ENCODE measurements at places on chromosomes 11 and 22.

DNA sequence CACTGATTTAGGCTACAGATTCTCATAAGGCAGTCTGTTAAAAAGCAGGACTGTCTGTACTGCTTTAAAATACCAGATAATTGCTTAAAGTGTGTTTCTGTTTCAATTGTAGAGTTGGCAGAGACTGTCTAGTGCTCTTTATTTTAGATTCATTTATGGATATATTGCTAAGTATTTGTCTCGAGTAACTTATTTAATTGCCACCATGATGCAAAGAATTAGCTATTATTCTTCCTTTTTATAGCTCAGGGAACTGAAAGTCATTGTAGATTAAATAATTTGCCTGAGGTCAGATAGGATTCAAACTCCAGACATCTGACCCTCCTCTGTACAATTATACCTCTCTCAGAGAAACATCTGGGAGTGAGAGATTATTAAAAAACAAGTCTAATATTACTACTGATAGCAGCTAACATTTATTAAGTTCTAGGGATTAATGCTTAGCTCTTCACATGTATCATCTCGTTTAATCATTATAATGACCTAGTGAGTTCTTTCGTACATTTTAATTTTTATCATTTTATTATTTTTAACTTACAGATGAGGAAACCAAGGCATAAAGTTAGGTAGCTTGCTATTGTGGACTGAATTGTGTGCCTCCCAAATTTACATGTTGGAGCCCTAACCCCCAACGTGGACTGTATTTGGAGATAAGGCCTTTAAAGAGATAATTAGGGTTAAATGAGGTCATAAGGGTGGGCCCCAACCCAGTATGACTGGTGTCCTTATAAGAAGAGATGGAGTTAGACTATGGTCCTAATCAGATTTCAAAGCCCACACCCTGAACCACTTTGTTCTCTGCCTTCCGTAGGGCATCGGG, 19.7 kb upstream of the RAG2 start:
- no peak for DNase-seq

DNA sequence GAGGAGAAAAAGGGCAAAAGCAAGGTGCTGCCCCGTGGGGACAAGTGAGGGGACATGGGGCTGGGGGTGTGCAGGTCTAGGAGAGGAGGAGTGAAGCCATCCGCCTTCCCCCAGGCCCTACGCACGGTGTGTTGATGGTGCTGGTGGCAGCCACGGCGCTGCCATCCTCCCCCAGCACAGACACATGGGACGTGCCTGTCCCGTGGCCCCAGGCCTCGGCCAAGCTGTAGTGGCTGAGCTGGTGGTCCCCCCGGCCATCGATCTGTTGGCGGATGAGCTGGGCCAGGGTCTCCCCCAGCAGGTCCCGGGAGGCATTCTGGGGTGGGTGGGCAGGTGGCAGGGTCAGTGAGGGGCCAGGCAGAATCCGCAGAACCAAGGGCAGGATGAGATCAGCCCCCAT, 18.9 kb downstream of the GGT5 start:
- no peak for DNase-seq

DNA sequence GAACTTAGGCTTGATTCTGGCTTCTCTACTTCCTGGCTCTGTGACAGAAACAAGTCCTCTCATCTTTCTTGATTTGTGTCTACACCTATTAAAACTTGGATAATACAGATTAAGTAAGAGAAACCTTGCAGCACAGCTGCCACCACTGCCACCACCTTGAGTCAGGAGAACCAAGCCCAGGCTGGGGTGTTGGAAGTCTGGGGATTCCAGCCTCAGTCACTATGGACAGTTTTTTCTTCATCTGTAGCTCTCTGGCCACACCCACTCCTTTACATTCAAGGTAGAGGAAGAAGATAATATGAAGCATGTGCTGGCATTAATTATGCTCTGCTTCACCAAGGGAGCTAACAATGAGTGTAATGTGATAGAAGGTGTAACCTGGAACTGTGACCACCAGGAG, 75.7 kb downstream of the RELT start:
- peak; percentile 18 for DNase-seq

GRCh38 chr11:12287009-12287373, 90.4 kb upstream of the PARVA start:
- no peak for DNase-seq

DNA sequence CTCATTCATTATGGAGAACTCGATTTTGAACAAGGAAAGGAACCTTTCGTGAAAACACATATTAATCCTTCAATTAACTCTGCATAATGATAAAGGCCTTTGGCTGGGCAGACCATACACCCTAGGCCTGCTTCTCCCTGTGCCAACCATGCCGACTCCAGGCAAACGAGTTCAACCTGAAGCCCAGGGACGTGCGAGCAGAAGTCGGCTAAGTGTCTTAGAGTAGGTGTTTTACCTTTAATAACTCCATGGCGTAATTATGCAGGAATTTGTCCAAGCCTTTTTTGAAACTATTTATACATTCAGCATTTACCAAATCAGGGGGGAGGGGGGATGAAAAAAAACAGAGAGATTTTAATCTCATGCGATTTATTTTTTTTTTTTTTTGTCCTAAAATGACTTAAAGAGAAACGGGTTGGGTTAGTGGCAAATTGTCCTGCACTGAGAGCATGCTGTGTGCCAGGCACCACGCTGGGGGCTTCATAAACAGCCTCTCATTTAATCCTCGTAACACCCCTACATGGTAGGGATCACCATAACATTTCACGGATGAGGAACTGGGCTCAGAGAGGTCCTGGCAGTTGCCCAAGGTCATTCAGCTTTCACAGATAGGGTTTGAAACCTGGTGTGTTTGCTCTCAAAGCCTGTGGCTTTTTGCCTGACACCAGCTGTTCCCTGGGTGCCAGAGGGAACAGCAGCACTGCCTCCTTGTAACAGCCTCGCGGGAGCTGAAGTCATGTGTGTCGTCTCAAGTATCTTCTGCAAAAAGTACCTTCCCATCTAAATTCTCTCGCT, 423.9 kb downstream of the MN1 start:
- DNase-seq, result peak; percentile 97

GRCh38 chr11:65713212-65713969, 1.3 kb downstream of the KAT5 start:
- DNase-seq, result no peak

- DNase-seq, result no peak
Observed at GRCh38 chr22:29253561-29254285, 14.1 kb downstream of the RHBDD3 start.

GRCh38 chr11:72446929-72447769, 12.8 kb upstream of the CLPB start:
- DNase-seq, result peak; percentile 72

GRCh38 chr11:8253566-8253965, 10.1 kb downstream of the LMO1 start:
- no peak for DNase-seq

DNA sequence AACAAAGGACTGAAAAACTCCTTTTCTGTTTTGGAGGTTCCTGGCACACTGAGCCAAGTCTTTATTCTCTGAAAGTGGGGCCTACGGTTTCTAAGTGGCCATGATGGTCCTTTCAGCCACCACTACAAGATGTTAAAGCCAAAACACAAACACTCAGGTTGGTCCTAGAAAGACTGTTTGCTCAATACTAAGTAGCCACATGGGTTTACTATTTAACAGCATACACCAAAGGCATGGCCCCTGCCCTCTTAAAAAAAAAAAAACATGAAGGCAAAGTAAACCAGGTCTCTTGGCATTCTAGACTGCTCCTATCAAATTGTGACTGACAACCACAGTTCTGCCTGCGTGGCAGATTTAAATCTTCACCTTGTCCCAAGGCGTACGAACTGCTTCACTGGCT, 123.6 kb upstream of the BID start:
- DNase-seq, result no peak

GRCh38 chr11:17159441-17159840, 48.3 kb downstream of the PIK3C2A start:
- DNase-seq, result no peak

DNA sequence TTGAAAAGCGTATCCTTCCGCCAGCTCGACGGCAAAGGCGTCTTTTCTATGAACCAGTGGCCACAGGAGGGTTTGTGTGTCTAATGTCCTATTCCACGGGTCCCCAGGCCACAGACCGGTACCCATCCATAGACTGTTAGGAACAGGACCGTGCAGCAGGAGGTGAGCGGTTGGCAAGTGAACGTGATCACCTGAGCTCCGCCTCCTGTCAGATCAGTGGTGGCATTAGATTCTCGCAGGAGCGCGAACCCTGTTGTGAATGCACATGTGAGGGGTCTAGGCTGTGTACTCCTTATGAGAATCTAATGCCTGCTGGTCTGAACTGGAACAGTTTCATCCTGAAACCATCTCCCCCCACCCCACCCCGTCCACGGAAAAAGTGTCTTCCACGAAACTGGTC, 62.7 kb upstream of the KCNQ1OT1 start:
- DNase-seq, result no peak

DNA sequence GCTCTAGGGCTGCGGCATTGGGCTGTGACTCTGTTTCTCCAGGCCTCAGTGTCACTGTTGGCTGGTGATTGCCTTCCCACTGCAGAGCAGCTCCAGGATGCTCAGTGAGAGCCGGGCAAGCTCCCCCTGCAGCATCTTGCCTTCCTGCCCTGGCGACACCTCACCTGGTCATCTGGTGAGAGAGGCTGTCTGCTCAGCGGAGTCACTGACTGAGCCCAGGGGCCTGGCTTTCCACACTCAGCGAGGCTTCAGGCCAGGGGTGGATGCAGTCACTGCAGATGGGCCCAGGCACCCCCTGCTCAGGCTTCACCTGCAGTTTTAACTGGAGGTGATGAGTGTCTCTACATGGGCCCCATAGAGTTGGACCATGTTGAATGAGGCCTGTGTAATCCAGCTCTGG, 136.8 kb downstream of the CACNA1I start:
- DNase-seq, result no peak

GRCh38 chr11:112279901-112280267, 19.2 kb upstream of the PLET1 start:
- DNase-seq, result peak; percentile 63

- no peak for DNase-seq
Observed at GRCh38 chr11:13341026-13341425, 63.4 kb downstream of the BMAL1 start.

DNA sequence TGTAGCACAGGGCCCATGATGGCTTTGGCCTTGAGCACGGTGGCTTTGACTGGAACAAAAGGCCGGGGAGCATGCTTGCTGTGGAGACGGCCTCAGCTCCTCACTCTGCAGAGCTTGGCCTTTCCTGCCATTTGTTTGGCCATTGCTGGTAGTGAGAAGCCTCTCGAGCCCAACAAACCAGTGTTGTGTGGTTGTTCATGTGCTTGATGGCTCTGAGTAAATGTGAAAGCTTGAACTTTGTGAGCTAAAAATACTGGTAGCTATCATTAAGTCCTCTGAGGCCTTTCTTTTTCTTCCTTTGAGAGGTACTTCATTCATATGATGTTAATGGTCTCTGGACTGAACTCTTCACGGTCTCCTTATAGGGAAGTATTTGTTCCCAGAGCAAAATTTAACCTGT, 39.6 kb downstream of the NAT10 start:
- no peak for DNase-seq

GRCh38 chr11:18780329-18780728, 11.3 kb downstream of the PTPN5 start:
- DNase-seq, result no peak

DNA sequence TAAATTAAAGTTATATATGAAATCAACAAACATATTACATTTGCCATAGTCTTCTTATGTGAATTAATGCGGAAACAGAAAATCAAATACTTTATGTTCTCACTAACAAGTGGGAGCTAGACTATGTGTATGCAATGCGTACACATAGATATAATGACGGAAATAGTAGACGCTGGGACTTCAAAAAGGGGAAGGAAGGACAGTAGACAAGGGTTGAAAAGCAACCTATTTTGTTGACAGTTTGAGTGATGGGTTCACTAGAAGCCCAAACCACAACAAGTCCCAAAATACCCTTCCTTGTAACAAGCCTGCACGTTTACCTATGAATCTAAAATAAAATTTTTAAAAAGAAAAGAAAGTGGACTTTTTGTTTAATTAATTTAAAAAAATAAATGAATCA, 430.8 kb upstream of the CNTN5 start:
- DNase-seq, result no peak

DNA sequence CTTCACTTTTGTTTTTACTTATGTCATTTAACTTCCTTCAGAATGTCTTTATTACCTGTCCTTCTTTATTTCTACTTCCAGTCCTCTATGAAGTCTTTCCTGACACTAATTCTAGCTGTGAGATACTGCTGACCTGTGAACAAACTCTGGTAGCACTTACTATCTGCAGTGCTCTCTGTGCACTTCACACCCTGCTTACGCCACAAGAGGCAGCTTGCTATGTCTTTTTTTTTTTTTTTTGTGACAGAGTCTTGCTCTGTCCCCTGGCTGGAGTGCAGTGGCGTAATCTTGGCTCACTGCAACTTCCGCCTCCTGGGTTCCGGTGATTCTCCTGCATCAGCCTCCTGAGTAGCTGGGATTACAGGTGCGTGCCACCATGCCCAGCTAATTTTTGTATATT, 10.7 kb downstream of the STIM1 start:
- DNase-seq, result no peak

- no peak for DNase-seq
Observed at GRCh38 chr11:126575849-126576248, 220.4 kb downstream of the ST3GAL4 start.

- DNase-seq, result no peak
Observed at GRCh38 chr22:50705851-50706351, 32.1 kb upstream of the ACR start.

- DNase-seq, result no peak
Observed at GRCh38 chr11:134346976-134347350, 15.2 kb downstream of the GLB1L2 start.

DNA sequence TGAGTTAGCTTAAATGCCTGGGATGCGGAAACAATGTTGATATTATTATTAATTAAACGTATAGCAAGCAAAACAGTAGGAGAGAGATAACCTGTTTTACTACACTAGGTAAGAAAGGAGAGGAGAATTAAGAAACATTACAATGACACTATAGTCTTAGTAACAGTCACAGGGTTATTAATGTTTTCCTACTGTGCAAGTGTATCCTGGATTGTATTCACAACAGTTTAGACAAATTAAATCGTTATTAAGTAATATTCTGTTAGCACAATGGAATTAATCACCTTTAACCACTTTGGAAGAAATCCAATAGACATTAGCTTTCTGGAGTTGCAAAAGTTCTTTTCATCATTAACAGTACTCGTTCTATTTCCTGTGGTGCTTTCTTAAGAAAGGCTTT, 3.4 kb downstream of the FAM181B start:
- no peak for DNase-seq

GRCh38 chr11:134380785-134381184, 31.3 kb downstream of the B3GAT1 start:
- DNase-seq, result no peak

DNA sequence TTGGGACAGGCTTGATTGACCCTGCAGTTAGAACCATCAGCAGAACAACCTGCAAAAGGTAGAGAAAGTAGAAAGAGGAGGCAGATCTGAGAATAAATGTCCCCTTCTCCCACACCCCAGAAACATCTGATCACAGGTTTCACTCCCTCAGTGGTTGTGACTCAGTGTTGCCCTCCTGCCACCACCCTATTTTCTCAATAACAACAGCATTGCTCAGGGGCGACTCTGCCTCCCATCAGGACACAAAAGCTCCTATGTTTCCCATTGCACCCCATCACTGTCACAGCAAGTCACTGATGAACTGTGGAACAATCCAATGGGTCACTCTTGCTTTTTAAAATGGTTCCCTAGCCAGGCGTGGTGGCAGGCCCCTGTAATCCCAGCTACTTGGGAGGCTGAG, 110.2 kb downstream of the RASSF10 start:
- no peak for DNase-seq
